ENCODE measurements at places on chromosomes 6 and 20.

DNA sequence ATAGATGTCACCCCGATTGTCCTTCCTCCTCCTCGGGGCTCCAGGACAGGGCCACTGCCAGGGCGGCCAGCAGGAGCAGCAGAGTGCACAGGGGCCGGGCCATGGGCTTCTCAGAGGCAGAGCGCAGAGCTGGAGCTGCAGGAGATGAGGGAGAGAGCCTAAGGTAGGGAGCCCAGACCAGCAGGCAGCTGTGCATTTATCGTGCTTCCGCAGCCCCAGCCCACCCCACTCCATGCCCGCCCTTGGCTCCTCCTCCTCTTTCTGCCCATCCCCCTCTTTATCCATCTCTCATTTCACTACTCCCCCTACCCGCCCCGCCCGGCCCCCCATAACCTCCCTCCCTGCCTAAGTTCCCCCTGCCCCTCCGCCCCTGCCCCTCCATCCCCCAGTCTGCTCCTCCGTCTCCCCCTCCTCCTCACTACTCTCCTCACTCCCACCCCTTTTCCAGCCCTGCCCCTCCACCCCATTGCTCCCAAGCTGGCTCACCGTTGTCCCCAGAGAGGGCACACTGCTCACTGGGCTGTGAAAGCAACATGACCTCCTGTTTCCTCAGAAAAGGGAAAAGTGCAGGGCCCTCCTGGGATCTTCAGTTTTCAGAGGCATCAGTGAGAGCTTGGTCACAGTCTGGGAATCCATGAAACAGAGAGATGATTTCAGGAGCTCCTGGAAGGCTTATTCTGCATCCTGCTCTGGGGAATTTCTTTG lies 25.5 kb upstream of the CST1 start:
- DNase-seq = no peak

- DNase-seq = peak; percentile 95
Observed at GRCh38 chr6:36735110-36736071, 37.8 kb downstream of the RAB44 start.

- DNase-seq = peak; percentile 69
Observed at GRCh38 chr20:38073307-38074071, 39.9 kb downstream of the RPRD1B start.

- no peak for DNase-seq
Observed at GRCh38 chr6:135987226-135987625, 135.7 kb downstream of the PDE7B start.

GRCh38 chr6:127190552-127190951 lies 72.1 kb downstream of the RSPO3 start:
- DNase-seq = no peak

DNA sequence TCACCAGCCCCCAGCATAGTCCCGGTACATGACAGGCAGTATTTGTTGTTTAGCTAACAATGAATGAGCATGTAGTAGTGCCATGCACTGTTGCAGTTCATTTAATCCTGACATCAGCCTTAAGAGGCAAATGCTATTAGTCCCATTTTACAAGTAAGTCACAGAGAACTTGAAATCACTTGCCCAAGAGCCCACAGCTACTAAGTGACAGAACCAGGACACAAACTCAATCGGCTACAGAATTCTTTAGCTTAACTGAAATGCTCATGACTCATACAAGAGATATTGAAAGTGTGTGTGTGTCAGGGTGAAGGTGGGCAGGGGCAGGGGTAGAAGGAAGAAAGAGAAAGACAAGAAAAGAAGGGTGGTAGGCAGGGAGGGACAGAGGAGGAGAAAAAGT lies 52.7 kb downstream of the UNC5CL start:
- DNase-seq = no peak

GRCh38 chr20:34222208-34222607 lies 19.0 kb upstream of the ASIP start:
- DNase-seq = no peak

DNA sequence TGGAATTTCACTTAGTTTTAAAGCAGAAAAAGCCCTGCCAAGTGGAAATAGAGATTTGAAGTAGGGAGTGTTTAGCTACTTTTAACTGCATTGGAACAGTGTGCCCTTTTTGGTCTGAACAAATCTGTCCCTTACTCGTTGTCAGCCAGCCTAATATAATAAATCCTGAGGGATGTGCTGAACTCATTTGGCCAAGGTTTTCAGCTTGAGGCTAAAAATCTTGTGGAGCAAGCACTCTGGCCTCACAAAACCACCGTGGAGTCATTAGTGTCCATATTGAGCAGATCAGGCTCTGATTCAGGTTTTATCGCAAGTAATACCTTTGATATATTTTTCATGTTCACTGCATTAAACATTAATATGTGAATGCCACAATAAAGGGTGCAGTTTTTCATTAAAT lies 383.5 kb downstream of the FRK start:
- DNase-seq = no peak

DNA sequence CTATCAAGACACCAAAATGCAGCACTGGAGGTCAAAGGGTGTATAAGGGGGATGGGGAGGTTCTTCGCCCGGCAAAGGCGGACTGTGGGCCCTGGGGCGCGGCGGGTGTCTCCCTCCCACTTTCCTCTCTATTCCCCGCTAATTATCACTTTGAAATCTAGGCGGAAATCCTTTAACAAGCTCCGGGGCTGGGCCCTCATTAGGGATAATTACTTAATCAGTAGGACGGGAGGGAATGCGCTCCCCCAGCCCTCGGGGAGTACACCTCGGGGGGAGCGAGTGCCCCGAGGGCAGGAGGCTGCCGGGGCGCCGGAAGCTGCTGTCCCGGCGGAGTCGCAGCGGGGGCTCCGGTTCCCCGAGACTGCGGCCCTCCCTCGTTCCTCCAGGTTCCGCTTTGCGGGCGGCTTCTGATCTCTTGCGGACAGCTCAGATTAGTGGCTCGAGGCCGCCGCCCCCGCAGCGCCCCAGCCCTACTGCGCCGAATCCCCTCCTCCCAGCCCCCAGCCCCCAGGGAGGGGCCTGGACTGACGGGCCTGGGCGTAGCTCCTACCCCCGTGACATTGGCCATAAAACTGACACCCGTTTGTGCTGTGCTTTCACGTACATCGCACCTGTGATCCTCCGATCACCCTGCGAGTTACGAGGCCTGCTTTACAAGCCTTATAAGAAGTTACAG lies 14.7 kb downstream of the MUCL3 start:
- peak; percentile 53 for DNase-seq

GRCh38 chr20:50145566-50145965 lies 8.0 kb downstream of the PEDS1 start:
- DNase-seq = no peak

DNA sequence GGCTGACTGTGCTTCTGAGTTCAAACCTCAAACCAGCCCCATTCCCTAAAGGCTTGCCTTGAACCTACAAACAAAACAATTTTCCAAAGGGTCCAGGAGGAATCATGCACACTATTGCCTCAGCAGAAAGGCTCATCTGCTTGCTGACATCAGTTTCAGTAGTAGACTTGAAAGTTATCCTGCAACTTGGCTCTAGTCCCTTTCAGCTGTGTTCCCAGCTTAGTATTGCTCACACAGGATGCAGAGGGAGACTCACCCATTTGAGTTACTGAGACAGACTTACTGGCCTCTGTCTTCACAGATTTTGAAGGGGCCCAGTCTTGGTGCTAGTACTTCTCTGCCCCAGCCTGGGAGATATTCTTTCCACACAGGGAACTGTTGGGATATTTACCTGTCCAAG lies 38.5 kb upstream of the TFB1M start:
- no peak for DNase-seq

DNA sequence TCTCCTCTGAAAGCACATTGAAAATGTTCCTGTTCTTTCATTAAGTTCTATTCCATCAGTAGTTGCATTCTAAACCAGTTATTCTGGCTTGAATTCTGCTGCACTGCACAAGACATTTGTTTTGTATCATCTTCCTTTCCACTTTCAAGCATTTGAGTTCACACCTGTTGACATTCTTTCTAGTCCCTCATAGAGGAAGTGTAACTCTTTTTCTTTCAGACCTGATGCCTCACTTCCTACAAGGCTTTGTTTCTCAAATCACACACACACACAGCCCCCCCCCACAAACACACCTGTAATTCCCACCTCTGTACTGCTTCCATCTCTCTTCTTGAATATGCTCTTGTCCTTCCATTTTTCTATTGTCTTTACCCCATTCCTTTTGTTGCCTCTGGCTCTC lies 50.9 kb downstream of the CCN2 start:
- DNase-seq = no peak

All from femur (tissue), 1 donor.